ENCODE measurements at places on chromosomes 16 and 17. TPM values are rescaled to one million over a fixed set of nuclear protein-coding genes. Genes with fewer than 3 reads are reported as not detected.
A peak's percentile ranks its signal among the peaks of the same experiment; 100 is the strongest.

GRCh38 chr16:75266738-75267630 lies 15.6 kb upstream of the BCAR1 start:
- no peak for DNase-seq

DNA sequence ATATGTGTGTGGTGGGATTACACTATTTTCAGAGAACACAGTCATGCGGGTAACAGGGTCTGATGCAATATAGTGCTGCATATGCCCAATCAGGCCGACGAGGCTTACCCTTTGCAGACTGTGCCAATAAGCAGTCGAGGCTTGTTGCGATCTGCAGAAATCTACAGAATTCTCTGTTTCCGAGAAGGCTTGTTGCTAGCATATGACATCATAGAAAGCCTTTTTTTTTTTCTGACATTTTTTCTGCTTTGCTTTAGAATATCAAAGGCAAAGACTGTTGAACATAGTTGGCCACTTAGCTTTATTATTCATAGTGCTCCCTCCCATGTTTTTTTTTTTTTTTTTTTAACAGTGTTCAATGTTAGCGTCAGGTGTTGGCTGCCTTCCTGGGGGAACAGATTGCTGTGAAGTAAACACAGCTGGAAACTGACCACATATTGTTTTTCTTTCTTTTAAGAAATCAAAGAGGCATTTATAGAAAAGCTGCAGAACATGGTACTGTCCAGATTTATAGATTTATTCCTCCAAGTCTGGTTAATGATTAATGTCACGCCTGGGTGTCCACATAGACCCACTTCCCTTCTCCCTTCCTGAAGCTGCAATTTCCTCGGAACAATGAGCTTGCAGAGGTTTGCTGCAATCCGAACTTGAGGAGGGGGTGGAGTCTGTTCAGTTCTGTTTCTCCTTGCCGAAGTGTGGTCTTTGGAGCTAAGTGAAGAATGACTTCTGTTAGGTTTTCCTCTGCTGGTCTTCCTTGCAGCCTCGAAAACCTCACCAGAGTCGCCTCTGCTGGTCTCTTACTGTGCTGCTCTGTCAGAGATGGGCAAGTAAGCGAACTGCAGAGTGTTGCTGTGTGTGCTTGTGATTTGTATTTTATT lies 87.3 kb downstream of the MAP2K6 start:
- DNase-seq, result no peak

GRCh38 chr16:86073103-86073625 lies 174.2 kb downstream of the IRF8 start:
- no peak for DNase-seq

GRCh38 chr17:65518256-65518655 lies 43.2 kb downstream of the AXIN2 start:
- DNase-seq, result no peak

DNA sequence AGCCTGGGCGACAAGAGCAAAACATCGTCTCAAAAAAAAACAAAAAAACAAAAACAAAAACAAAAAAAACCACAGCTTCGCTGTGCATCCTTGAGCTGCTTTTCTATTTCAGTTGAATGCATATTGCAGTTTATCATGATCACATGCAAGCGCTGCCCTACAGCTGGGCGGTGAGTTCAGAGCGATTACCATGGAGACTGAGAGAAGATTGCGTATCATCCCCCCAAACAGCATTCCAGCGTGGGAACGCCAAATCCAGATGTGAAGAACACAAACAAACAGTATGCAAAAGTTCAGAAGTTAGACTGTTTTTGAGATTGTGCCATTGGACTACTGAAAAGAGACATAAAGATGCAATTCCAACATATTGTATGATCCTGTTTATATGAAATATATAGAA lies 15.1 kb upstream of the SLC52A1 start:
- DNase-seq, result no peak

DNA sequence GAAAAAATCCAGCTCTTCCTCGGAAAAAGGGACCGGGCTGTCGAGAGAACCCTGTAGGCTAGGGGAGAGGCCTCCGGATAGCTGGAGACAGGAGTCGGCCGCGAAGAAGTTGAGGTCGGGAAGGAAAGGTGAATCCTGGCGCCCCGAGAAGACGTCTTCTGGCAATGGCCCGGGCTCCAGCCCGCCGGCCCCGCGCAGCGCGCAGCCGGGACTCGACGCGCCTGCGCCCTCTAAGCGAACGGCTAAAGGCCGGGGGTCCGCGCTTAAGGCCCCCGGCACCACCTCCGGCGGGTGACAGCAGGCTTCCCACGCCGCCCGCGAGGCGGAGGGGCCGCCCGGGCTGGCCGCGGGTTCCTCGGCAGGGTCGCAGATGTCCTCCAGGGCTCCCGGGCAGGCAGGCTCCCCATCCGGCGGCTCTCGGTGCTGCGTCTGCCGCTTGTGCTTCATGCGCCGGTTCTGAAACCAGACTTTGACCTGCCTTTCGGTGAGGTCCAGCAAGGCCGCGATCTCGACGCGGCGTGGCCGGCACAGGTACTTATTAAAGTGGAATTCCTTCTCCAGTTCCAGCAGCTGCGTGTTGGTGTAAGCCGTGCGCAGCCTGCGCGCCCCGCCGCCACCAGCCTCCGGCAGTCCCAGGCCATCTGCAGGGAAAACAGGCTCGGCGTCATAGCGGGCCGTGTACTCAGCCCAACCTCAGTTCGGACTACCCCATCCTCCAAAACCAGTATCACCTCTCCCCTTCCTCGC lies 1.6 kb downstream of the HOXB2 start:
- DNase-seq, result peak; percentile 59

Gene ABHD15
- total RNA-seq, result 4.1 TPM

Gene HSD17B1
- under 0.01 TPM for total RNA-seq

Gene FMNL1
- 9.2 TPM for total RNA-seq
